ENCODE measurements at places on chromosomes 16 and 17.

DNA sequence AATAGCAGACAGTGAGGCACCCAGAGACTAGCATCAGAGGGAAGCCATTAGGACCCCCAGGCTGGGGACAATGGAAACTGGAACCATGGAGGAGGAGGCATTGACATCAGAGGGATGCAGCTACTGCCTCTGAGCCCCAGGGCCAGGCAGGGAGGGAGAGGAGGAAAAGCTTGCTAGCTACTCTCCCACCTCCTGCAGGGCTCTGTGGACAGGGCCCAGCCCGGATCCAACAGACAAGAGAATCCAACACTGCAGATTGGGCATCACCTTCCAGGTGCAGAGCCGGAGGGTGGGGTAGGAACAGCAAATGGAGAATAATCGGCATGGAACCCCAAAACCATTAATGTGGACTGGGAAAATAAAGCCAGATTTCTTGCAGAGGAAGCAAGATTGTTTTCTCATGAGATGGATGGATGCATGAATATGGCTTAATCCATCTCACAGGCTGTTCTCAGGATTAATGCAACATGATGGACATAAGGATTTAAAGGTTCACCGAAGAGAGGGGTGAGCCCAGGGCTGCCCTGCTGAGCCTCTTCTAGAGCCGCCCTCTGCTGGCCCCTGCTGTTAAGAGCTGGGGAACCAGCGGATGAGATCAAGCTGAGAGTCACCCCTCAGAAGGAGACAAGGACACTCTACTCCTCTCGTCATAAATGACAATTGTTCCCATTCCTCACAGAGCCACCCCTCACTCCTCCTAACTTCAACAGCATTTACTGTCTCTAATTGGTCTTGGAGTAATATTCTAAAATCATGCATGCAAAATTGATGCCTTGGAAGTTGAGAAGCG lies 48.8 kb downstream of the DNAH3 start:
- peak; percentile 78 for ATAC-seq

DNA sequence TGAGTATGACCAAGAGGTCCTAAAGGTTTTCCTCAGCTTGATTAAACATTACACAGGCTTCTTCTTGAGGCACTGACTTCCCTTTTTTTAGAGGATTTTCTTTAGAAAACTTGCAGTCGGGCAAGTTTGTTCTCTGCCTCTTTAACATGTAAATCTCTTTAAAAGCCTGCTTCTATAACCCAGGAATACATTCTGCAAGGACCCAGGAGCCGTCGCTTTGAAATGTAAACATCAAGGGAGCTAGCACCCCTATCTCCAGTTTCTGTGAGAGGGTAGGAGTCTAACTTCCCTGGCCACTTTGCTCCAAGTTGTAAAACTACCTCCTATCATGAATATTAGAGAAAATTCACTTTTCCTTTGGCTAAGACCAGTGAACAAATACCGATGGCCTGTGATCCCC lies 201.5 kb upstream of the CPHXL start:
- no peak for ATAC-seq

DNA sequence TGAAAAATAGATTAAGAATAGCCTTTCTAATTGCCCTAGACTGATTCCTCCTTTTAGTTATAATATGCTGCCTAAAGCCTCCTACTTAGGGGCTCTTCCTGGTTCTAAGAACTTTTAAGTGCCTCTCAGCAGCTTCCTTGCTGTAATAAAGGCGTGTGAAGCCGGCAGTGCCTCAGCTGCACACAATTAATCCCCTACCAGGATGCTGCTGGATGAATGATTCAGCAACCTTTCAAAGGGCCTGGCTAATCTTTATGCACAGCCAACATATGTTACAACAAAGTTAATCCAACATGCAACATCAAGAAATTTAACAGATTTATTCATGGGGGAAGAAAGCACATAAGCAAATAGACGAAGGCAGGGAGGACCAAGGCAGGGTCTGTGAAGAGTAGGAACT lies 145.2 kb downstream of the PMP22 start:
- ATAC-seq: no peak

GRCh38 chr17:61010661-61011170 lies 333.1 kb downstream of the BCAS3 start:
- no peak for ATAC-seq

DNA sequence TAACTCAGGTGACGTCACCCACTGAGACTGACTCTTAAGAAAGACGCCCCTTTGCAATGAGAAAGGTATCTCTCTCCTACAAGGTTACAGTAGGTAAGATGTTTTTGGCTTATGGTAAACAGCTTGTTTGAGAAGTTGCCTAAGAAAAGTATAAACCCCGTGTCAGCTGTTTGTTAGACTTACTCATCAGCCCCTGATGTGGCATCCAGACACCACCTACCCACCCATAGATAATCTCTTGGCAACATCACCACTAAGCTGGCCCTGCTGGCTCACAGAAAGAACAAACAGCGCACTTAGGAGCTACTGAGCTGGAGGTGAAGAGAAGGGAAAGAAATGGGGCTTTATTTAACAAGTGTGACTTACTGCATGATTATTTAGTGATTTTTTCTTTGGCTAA lies 121.0 kb downstream of the PARN start:
- no peak for ATAC-seq

DNA sequence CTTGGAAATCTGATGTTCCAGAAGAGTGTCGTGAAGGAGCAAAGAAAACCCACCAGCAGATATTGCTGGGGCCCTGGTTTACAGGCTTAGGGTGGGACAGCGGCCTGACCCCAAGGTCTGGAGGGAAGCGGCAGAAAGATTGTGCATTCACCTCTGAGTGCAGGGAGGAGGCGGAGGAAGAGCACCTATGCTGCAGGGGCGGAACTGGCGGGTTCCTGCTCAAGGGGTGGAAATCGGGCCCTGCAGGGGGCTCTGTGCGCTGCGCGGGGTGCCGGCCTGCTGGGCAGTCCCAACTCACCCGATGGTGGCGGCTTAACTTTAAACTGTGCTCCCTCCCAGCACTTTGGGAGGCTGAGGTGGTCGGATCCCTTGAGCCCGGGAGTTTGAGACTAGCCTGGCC lies 47.5 kb downstream of the COX4I1 start:
- no peak for ATAC-seq

GRCh38 chr17:71117466-71117865 lies 948.1 kb downstream of the KCNJ2 start:
- ATAC-seq: no peak

DNA sequence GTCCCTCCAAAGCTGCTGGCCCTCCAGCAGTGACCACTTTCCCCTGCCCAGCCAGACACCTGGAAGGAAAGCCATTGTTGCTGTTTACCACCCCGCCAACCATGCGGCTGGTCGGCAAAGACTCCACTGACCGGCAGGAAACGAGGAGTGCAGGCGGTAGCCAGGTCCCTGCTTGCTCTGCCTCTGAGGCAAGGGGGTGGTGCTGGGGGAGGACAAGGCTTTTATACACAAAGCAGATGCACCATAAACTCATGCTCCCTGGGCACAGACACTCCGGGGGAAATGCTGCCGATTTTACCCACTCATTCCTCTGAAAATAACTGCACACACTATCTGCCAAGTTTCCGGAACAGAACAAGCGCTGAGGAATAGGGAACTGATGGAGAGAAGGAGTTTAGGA lies 62.8 kb upstream of the GRIN2A start:
- no peak for ATAC-seq

DNA sequence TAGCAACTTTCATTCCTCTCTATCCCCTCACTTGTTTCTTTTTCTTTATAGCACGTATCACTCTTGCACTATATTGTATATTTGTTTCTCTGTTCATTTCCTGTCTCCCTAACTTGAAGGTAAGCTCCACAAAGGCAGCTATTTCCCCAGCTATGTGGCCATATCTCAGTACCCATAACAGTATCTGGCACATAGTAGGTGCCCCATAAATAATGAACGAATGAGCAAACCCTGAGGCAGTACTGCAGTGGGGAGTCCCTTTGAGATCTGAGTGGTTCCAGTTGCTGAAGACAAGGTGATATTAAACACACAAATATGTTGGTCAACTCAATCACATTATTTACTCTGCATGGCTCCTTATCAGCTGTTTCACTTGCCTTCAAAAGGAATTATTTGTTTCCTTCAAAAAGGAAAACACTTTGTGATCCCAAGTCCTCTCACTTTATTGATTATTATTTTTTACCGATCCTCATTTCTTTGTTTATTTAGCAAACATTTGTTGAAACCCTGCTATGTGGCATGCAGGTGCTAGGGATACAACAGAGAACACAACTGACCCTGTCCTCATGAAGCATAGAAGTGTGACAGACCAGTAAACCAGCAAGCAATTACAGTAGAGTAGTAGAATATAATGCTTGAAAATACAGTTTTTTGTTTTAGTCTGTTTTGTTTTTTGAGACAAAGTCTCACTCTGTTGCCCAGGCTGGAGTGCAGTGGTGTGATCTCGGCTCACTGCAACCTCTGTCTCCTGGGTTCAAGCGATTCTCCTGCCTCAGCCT lies 5.7 kb upstream of the ADAP2 start:
- ATAC-seq: no peak

GRCh38 chr16:68453816-68454215 lies 5.5 kb upstream of the SMPD3 start:
- no peak for ATAC-seq

DNA sequence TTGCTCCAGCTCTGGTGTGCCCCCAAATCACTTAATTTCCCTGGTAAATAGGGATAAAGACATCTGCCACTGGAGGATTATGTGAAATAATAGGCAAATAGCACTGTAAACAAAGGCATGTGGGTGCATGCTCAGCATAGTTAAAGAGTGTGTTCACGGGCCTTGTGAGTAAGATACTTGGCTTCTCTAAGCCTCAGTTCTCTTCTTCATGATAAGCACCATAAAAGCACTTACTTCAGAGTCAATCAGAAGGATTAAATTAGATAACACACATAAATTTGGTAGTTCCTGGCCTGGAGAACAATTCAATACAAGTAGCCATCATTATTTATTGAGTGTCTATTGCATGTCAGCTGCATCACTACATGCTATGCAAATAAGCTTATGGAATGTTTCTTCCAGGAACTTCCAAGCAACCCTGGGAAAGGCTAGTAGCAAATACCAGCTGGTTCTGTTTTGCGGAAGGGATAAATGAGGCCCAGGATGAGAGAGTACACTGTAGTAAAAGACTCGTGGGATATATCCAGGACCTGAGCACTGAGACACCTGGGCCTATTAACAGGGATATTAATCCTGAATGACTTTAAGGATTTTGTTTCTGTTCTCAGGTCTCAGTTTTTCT lies 14.5 kb downstream of the CCL11 start:
- ATAC-seq: peak; percentile 67

GRCh38 chr16:820748-821147 lies 20.2 kb upstream of the GNG13 start:
- no peak for ATAC-seq
